ENCODE measurements at places on chromosomes 12 and 14.

DNA sequence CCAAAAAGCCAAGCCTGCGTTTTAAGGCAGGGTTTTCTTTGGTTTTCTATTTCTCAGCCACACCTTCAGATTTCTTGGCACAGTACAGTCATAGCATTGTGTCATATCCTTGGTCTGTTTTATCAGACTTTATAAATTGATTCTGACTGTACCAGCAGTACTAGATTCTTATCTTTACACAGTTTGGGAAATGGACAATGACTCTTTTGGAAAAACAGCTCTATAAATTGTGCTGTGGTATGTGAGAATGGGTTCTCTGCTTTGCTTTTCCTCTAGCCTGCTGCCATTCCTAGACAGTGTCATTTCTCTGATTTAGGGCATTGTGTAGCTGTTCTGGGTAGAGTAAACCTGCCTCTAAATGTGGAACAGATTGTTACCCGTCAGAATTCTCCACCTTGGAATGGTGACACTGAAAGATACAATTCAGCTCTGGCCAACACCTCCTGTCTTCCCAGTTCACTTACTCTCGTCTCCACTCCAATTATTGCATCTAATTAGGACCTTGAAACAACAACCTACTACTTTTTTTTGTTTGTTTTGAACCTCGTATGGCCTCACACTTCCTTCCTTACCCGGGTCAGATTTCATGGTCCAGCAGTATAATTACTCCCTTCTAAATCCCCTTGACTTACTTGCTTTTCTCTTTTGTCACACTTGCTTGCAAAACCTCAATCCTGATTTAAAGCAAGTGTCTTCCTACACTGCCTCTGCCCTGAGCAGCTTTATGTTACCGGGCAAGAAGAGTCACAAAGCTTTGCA lies 226.3 kb downstream of the ERC1 start:
- no peak for DNase-seq

GRCh38 chr12:55736780-55737580 lies 5.9 kb upstream of the GDF11 start:
- peak; percentile 50 for DNase-seq

DNA sequence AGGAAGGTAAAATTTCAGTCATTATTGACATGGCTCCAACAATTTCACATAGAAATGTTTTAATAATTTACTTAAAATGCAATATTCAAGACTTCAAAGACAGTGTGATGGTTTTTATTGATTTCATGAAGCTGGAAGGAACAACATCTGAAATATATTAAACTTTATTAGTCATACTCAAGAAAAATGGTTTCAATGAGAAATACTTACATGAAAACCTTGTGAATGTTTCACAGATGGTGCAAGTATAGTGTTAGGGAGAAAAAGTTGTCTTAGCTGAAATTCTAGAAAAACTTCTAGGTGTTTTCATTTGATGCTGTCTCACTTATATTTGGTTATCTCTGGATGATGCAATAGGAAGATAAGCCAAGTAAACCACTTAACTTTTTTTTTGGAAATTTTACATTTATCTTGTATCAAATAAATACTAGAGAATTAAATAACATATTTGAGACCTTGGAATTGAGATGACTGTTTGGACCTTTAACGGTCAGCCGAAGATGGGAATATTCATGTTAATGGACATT lies 65.5 kb downstream of the PELI2 start:
- DNase-seq = no peak

GRCh38 chr12:32255588-32255987 lies 143.8 kb upstream of the FGD4 start:
- no peak for DNase-seq

DNA sequence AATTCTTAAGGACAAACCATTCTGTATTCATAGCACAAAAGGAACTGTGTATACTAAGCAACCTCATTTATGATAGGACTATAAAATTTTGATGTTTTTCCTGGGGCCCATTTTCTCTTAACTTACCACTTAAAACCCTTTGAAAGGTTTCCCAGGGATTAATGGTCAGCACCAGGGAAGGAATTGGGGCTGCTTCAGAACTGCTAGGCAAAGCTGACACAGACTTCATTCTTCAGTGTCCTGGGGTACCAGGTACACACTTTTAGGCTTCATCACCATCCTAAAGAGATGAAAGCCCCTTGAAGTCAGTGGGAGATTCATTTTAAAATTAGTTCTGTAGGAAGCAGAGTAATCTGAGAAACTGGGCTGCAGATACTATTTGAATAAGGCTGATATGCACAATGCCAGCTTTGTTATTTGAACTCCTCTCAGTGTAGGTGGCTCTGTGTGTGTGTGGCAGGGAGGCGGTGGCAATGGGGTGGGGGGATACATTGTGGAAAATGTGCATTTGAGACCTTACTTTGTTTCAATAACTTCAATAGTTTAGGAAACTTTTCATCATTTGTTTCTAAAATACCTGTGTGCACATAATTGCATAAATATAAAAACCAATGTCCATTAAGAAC lies 329.3 kb upstream of the DCN start:
- no peak for DNase-seq

GRCh38 chr12:52415870-52416750 lies 10.0 kb upstream of the KRT82 start:
- no peak for DNase-seq

DNA sequence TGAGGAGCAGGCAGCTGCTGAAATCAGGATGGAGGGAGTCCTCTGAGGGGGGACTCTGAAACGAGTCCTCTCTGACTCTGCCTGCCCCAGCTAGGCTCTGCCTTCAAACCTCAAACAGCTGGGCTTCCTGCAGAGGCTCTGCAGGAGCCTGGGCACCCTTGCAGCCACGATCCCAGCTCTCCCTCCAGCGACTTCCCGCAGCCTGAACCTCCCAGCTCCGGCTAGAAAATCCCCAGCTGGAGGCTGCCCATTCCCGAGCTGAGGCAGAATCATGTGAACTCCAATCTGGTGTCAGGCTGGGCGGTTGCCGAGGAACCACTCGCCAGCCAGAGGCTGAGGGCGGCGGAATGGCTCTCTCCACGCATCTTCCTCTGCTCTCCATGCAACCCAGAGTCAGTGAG lies at the start of gene GPR68:
Gene GPR68 (minus strand): TSS at position 204 of the 401 bp plus-strand sequence. CDS start 9,654 bp downstream, outside the sequence.
- peak; percentile 55 for DNase-seq

- no peak for DNase-seq
These were observed 143.6 kb downstream of the SLC38A4 start for GRCh38 chr12:46682148-46682547.

GRCh38 chr14:101743701-101744100 lies 17.8 kb upstream of the PPP2R5C start:
- DNase-seq = no peak

DNA sequence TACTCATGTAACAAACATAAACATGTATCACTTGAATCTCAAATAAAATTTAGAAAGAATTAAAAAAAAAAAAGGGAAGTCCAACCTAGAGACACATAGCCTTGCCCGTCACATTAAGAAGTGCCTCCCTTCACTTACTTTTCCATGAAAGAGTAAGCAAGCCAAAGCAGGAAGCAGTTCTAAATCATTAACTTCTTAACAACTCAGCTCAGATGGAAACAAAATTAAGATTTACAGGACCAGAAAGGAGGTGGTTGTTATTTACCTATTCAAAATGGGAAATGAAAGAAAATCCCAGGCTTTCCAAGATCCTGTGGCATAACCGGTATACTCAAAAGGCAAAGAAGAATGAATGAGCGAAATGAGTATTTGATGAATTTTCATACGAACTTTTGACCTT lies 258.6 kb upstream of the DCN start:
- no peak for DNase-seq

DNA sequence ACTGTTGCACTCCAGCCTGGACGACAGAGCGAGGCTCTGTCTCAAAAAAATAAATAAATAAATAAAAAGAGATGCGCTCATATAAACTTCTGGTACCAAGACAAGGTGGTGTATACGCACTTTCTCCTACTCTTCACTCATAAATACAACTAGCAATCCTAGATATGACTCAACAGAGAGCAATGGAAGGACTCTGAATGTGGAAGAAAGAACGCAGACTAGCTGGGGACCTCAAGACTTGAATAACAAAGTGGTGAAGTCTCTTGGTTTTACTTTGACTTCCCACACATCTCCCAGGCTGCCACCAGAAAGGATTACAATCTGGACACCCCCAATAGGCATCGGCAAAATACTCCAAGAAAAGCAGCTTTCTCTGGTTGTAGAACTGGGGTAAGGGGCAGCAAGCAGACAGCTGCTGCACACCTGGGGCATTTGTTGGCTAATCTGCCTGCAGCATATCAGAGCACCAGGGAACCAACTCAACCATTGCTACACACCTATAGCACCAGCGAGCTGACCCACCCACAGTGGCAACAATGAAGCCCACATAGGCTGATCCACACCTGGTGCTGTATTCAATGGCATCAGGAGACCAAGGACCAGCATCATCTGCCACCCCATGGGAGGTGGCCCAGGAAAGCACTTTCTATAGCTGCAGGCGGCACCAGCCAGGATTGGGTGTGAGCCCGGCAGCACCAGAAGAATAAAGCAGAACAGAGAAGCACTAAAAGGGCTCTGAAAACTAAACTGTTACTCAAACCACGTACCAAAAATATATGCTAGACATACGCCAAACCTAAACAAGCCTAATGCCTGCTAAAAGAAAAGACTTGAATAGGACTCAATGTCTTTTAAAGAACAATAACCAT lies 1231.7 kb upstream of the TMEM132C start:
- no peak for DNase-seq

DNA sequence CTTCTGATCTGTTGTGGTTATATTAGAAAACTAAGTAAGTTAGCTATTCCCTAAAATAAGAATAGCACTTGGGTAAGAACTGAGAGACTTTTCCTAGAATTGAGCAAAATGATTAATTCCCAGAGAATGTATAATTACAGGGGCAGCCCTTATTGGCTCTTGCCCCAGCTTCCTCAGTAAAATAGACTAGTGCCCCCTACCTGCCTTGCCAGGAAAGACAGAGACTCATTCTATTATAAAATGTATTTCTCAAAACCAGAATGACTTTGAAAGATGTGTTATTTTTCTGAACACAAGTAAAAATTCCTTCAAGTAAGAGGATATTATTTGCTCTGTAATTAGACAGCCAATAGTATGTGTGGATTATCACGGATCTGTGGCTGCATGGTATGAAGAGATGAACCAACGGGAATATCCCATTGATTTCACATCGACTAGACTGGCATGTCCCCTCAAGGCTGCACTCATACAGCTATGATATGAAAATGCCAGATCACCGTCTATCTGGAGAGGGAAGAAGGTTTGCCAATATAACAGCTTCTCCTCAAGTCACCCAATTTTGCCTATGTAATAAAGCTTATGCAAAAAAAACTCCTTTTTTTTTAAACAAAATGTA lies 7.4 kb upstream of the GLRX5 start:
- DNase-seq = no peak

GRCh38 chr14:95871531-95871930 lies 5.1 kb upstream of the TUNAR start:
- no peak for DNase-seq

- DNase-seq = no peak
These were observed 2.1 kb downstream of the CATSPERB start for GRCh38 chr14:91729756-91730155.

DNA sequence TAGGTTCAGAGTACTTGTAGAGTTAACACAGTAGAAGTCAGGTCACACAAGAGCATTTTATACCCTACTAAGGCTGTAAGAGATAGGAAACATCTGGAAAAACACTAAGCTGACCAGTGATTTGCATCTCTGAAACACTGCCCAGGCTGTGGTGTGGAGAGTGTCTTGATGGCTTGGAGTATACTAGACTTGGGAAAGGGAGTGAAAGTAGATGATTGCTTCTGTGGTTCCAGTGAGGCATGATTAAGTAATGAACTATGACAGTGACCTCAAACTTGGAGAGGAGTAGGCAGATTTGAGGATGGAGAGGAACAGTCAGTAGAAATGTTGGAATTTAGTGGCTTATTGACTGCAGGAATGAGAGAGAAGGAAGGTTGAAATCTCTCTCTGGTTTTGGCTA lies 201.2 kb downstream of the FLRT2 start:
- DNase-seq = no peak

GRCh38 chr12:108289350-108290161 lies 49.6 kb downstream of the CMKLR1 start:
- DNase-seq = no peak

GRCh38 chr14:72753879-72754400 lies 140.0 kb downstream of the DPF3 start:
- DNase-seq = no peak

Measured in activated CD4-positive, CD25-positive, alpha-beta regulatory T cell treated with anti-CD3 and anti-CD28 coated beads, Interleukin-2, amount 50 U/mL, for 72 hours (primary cell).